ENCODE measurements at places on chromosomes 3 and 15. TPM values are rescaled to one million over a fixed set of nuclear protein-coding genes. Genes with fewer than 3 reads are reported as not detected.

CCR3 gene
- polyA plus RNA-seq, result not detected

GABRR3 gene
- polyA plus RNA-seq, result not detected

SLC12A1 gene
- polyA plus RNA-seq, result 0.67 TPM

CPB1 gene
- polyA plus RNA-seq, result not detected

FBXL22 gene
- 0.41 TPM for polyA plus RNA-seq

CDAN1 gene
- 14.4 TPM for polyA plus RNA-seq

CHRM5 gene
- polyA plus RNA-seq, result 0.10 TPM

IGSF10 gene
- polyA plus RNA-seq, result not detected

ACP3 gene
- polyA plus RNA-seq, result not detected

IL20RB gene
- 2.0 TPM for polyA plus RNA-seq
